ENCODE measurements at places on chromosomes 5 and 9.
A peak's percentile ranks its signal among the peaks of the same experiment; 100 is the strongest.

DNA sequence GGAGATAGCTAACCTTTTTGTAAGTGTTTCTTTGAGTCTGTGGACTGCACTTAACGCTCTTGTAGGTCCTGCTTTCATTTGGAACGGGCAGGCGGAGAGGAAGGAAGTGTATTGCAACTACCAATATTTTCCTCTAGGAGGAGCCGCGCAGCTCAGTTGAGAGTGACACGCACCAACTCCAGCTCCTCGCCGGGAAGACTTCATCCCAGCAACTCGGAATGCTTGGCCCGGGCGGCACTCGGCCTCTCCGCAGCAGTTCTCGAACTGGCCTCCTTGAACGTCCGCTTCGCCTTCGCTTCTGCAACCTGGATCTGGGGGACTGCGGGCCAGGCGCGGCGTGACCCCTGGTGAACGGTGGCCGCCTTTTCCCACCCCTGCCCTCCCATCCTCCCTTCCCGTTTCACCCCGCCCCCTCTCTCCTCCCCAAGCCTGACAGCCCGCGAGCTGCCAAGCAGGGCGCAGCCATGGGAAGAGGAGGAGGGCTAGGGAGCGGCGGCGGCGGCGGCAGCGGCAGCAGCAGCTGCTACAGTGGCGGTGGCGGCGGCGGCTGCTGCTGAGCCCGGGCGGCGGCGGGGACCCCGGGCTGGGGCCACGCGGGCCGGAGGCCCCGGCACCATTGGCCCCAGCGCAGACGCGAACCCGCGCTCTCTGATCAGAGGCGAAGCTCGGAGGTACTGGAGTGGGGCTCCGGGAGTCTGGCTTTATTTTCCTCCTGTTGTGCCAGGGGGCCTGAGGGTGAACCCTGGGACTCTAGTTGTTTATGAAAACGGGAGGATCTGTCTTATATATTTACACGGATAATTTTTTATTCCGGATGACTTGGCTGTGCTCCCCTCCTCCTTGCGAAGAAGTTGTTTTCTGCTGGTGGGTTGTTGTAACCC, at the start of gene GHR:
TSS of gene GHR (plus strand) at position 155 of the 881 bp plus-strand sequence. CDS start 142,436 bp downstream, outside the sequence.
- peak; percentile 55 for DNase-seq

GRCh38 chr5:81288021-81288433, 13.4 kb upstream of the ZCCHC9 start:
- no peak for DNase-seq

DNA sequence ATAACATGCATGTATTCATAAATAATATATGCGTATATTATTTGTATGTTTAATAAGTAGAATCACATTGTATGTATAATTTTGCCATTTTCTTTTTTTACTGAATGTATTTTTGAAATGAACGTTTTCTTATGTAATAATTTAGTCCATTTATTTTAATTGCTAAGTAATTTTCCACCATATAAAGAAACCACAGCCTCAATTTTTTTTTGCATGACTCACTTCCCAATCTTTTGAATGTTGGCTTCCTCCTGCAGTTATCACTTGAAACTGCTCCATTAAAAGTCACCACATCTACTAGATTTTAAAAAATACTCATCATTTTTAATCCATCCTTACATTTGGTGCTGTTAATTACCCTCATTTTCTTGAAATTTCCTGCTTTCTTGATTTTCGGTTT, 363.3 kb upstream of the MEF2C start:
- DNase-seq: no peak

- DNase-seq: no peak
Observed at GRCh38 chr9:89212171-89212570, 33.6 kb upstream of the SHC3 start.

All from GM04503 (cell line).